IPS-NIHi11 (cell line): ENCODE measurements at places on chromosomes 2 and 18.

GRCh38 chr2:54262015-54262765 lies 6.2 kb upstream of the TSPYL6 start:
- no peak for DNase-seq

GRCh38 chr18:70659036-70659925 lies 370.4 kb downstream of the SOCS6 start:
- DNase-seq = no peak

- DNase-seq = no peak
Measured at GRCh38 chr2:112793449-112793978, 9.2 kb upstream of the IL1A start.

GRCh38 chr2:36952748-36953197 lies 13.6 kb downstream of the STRN start:
- peak; percentile 46 for DNase-seq

DNA sequence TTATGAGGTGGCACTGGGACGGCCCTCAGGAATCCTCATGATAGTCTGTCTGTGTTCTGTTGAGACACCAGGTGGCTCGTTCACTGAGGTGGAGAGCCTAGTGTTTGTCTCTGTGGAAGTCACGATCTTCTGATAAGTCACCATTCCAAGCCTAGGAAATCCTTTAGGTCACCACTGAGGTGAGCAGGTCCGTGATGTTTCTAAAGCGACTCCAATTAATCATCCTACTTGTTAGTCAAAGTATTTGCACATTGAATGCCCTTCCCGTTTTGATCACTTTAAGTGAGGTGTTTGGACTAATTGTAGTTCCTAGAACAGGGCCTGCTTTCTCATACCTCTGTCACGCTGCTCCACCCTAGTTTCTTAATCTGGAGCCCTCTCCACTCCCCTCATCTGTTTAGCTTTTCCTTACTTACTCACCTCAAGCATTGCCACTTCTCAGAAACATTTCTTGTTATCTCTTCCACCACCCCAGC lies 28.0 kb upstream of the DSG3 start:
- DNase-seq = no peak

GRCh38 chr2:6975988-6976387 lies 58.8 kb downstream of the RNF144A start:
- DNase-seq = no peak

- peak; percentile 86 for DNase-seq
Measured at GRCh38 chr18:12726774-12727550, 24.1 kb downstream of the PSMG2 start.

GRCh38 chr2:9092383-9093282 lies 89.1 kb upstream of the MBOAT2 start:
- DNase-seq = no peak

DNA sequence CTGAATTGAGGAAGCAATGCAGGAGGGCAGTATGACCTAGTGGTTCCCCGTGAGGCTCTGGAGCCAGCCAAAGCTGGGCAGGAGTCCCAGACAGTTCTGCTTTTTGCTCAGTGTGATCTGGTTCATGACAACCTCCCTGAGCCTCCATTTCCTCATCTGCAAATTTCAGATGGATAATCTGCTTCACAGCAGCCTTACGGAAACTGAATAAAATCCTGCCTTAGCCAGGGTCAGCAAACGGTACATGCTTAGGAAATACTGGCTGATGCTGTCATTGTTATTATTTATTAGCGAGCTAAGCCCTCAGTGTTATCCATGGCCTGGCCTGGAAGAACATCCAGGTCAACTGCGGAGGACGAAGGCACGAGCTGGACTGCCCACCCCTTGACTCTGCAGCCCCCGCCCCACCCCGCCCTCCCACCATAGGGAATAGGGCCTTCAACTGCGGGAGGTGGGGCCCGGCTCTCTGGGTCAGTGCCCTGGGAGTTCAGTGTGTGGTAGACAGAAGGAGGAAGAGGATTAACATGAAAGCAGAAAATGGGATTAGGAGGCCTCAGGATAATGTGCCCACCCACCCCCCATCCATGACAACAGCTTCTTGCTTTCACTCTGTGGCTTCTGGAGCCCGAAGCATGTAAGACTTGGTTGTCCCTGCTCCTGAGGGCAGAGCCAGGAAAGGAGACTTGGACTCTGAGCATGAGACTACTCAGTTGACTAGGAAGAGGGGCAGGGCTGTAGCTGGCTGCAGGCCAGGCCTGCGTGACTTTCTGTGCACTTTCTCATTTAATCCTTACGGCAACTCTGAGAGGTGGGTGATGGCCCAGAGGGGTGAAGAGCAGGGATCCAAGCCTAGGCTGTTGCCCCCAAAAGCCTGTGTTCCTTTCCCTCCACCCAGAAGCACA lies 13.1 kb downstream of the PKDCC start:
- DNase-seq = no peak

GRCh38 chr18:63267975-63268721 lies 51.4 kb downstream of the BCL2 start:
- no peak for DNase-seq

DNA sequence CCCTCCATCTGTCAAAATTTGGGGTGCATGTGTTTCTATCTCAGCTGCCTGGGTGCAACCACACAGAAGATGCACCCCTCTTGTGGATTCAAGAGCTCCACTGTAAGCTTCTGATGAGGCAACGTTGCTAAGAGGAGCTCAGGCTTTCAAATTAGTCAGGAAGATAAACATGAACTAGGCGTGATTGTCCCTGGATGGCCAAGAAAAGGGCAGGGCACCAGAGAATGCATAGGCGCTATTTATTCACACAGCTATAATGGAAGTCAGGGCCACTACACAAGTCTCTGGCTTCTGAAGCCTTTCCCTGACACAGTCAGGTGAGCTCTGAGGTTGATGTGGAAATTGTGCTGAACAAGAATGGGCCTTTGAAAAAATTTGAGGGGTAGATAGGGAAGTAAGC lies 1466.0 kb upstream of the CELF4 start:
- DNase-seq = no peak

GRCh38 chr2:810397-810796 lies 133.2 kb upstream of the TMEM18 start:
- no peak for DNase-seq
